Left ventricle myocardium inferior (tissue), 1 donor: ENCODE measurements at places on chromosomes 13 and 19. TPM values are rescaled to one million over a fixed set of nuclear protein-coding genes. Genes with fewer than 3 reads are reported as not detected.

The SSC5D gene
- total RNA-seq: 3.7 TPM

DNA sequence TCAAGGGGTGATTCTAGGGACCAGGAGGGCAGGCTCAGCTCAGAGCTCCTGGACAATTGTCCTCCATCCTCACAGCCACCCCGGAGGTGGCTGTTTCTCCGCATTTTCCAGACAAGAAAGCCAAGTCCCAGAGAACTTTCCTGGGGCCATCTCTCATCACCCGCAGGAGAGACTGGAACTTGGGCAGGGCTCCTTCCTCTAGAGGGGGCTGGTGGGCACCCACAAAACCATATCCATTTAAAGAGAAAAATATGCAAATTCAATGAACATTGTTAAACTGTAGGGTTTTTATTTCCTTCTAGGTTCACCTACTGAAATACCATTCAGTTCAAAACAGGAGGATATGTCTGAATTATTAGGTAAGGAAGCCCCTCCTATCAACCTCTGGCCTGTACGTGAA lies 16.6 kb downstream of the SPACA7 start:
- no peak for DNase-seq
- no peaks in the 10 kb centered on the region for H3K36me3 ChIP-seq
- H3K27me3 ChIP-seq: peaks cover 58% of the 10 kb centered on the region
- H3K27ac ChIP-seq: no peak overlapping the region

The ZNF175 gene
- total RNA-seq: 7.3 TPM

The CALR3 gene
- total RNA-seq: not detected

DNA sequence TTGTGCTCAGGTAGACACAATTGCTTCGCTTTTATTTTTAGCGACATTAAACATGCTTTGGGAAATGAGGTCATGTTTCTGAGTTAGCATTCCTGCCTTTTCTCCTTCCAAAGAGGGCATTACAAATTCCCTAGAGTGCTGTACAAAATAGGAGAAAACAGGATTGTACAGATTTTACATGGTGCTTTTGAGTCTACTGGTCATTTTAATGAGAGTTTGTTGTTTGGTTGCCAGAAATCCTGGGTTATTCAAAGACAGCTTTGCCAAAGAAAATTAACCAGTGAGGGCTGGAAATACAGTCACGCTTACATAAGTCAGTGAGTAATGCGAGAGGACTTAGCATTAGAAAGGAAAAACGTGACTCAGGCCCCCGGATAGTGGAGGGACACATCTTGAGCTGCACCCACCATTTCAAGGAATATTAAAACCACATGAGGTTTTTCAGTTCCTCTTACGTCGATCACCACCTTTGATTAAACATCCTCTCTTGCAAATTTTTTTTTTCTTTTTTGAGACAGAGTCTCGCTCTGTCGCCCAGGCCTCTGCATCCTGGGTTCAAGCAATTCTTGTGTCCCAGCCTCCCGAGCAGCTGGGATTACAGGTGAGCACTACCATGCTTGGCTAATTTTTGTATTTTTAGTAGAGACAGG lies 55.4 kb downstream of the SACS start:
- H3K27me3 ChIP-seq: no peaks in the 10 kb centered on the region
- H3K4me1 ChIP-seq: peaks cover 51% of the 10 kb centered on the region
- DNase-seq: no peak
- H3K4me3 ChIP-seq: peak overlapping the region; percentile 8
- H3K36me3 ChIP-seq: no peaks in the 10 kb centered on the region
- peak overlapping the region; percentile 68 for H3K27ac ChIP-seq

The MEIOSIN gene
- total RNA-seq: not detected

The PRTN3 gene
- total RNA-seq: not detected

- peak overlapping the region; percentile 78 for H3K27ac ChIP-seq
- peak; percentile 76 for DNase-seq
- H3K4me3 ChIP-seq: no peak overlapping the region
- H3K36me3 ChIP-seq: no peaks in the 10 kb centered on the region
- peaks cover 32% of the 10 kb centered on the region for H3K4me1 ChIP-seq
Measured at GRCh38 chr13:44218501-44219240, 155.0 kb upstream of the SERP2 start.

DNA sequence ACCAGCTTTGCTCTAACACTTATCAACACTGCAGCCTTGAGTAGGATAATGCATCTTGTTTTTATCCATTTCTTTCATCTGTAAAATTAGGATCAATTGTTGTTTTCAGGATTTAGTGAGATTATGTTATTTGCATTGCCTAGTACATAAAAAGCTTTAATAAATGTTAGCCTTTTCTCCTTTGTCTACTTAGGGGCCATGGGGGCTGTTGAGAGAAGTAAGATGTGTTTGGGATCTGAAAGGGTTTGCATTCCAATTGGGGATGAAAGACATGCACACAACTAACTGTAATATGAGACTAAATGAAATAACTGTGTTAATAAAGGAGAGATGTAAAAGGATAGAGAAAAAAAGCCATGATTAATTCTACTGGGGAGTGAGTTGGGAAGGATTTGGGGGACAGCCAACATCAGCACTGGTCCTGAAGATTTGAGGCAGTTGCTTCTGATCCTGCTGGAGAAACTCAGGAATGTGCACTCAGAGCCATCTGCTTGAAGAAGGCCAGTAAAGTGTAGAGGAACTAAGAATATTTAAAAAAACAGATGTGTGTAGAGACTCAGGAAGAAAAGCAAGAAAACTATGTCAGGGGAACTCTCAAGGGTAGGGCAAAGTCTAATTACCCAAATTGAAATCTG lies 236.3 kb downstream of the OLFM4 start:
- no peak overlapping the region for H3K4me3 ChIP-seq
- DNase-seq: no peak
- peaks cover 4% of the 10 kb centered on the region for H3K27me3 ChIP-seq

DNA sequence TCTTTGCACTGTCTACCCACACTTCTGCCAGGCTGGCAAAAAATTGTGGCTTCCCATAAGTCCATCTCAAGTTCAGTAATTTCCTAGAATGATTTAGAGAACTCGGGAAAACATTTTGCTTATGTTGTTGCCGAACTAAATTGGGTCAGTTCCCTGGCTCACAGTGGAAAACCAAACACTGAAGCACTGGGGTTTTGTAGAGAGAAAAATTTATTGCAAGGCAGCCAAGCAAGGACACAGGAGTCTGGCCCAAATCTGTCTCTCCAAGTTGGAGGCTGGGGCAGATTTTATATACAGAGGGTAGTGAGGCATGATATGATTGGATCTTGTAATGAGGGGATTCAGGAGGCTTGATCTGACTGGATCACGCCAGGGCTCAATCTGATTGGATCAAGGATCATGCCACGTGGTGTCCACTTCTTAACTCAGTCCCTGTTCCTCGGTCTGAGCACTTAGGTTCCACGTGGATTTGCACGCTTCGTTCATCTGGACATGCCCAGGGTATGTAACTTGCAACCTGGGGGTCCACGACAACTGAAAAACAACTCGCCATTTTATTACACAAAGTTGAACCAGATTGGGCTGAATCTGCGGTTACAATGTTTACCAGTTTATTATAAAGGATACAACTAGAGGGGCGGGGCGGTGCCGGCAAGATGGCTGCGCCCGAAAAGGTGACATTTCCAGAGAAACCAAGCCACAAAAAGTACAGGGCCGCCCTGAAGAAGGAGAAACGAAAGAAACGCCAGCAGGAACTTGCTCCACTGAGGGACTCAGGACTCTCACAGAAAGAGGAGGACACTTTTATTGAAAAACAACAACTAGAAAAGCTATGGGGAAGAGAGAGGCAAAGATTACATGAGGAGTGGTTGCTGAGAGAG lies 7.3 kb downstream of the CD209 start:
- no peaks in the 10 kb centered on the region for H3K4me1 ChIP-seq
- H3K27me3 ChIP-seq: peaks cover 33% of the 10 kb centered on the region
- H3K4me3 ChIP-seq: no peak overlapping the region

The SHD gene
- total RNA-seq: 0.16 TPM
